ENCODE measurements at places on chromosomes 2 and 18.
A peak's percentile ranks its signal among the peaks of the same experiment; 100 is the strongest.

GRCh38 chr2:192194866-192195547 is at the start of gene TMEFF2:
TSS of gene TMEFF2 (minus strand) at chr2:192194933. CDS start at chr2:192194524, 409 bp downstream.
- peak; percentile 24 for DNase-seq

DNA sequence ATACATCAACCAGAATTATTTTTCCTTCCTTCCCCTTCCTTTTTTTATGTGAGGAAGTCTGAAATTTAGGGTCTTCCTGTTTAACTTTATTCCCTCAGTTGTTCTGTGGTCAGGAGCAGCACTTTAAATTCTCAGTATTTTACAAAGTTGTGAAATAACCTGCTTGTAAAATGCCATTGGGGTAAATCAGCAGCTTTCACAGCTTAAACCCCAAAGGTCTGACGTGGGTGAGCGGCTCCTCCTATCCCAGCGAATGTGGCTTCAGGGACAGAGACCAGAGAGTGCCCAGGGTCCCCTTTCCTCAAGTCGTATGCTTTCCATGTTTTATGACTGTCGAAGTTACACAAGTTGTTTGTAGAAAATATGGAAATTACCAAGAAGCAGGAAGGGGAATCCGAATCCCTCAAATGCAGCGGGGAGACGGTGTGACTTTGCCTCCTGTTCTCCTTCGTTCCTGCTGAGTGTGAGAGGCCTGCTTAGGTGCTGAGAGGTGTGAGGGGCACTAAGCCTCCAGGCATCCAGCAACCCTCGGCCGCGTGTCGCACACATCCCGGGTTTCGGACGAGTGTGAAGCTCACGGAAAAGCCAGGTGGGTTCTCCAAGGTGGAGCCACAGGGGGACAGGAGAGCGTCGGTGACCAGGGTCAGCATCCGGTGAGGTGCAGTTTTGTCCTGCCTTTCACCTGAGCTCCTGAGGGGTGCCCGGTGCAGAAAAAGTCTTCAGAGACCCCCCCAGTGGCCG is 10.8 kb upstream of the KCNG2 start:
- DNase-seq = no peak

DNA sequence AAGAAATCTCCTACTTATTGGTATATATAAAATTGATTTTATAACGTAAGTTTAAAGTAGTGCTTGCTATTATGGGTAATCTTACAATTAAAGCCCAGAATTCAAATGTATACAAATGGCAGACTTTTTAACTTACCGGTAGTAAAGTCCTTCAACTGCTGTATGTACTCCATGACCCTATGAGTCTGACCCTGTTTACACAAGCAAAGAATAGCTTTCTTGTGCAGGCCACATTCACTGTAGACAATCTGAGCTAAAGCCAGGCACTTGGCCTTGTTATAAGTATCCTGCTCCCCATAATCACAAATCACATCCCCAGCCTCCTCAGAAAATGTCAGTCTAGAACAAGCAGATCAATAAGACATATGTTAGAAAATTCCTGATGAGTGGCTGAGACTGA is 51.7 kb downstream of the CLHC1 start:
- DNase-seq = no peak

GRCh38 chr2:241721852-241722251 is 12.6 kb upstream of the D2HGDH start:
- no peak for DNase-seq

- no peak for DNase-seq
Observed at GRCh38 chr18:74961596-74961995, 247.3 kb downstream of the PTGR3 start.

GRCh38 chr2:236949089-236949905 is 136.4 kb upstream of the COPS8 start:
- DNase-seq = no peak

DNA sequence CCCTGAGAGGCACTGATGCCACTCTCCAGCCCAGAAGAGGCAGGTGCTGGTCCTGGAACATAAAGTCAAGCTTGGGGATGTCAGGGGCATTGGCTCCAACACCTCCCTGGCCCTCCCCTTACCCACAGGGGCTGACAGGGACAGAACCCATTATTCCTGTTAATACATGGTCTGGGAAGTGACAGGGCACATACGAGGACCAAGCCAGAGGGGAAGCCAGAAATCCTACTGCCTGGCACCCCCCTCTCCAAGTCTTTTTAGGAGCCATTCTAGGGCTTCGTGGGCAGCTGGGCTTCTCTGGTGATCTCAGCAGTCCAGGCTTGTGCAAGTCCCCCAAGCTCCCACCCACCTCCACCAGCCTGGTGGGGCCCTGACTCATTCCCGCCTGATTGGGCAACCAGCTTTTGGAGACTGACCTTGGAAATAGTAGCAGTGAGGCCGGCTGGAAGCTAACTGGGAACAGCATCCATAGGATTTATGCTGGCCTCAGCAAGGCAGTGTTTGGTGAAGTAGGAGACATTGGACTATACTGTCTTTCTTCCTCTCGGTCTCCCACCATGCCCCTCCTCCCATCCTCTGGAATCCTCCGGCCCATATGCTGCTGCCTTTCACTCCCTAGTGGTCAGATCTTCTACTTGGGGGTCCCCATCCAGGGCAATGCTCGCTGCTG is 86.4 kb upstream of the HK2 start:
- no peak for DNase-seq

- no peak for DNase-seq
Observed at GRCh38 chr2:26704441-26704977, 12.0 kb downstream of the KCNK3 start.

DNA sequence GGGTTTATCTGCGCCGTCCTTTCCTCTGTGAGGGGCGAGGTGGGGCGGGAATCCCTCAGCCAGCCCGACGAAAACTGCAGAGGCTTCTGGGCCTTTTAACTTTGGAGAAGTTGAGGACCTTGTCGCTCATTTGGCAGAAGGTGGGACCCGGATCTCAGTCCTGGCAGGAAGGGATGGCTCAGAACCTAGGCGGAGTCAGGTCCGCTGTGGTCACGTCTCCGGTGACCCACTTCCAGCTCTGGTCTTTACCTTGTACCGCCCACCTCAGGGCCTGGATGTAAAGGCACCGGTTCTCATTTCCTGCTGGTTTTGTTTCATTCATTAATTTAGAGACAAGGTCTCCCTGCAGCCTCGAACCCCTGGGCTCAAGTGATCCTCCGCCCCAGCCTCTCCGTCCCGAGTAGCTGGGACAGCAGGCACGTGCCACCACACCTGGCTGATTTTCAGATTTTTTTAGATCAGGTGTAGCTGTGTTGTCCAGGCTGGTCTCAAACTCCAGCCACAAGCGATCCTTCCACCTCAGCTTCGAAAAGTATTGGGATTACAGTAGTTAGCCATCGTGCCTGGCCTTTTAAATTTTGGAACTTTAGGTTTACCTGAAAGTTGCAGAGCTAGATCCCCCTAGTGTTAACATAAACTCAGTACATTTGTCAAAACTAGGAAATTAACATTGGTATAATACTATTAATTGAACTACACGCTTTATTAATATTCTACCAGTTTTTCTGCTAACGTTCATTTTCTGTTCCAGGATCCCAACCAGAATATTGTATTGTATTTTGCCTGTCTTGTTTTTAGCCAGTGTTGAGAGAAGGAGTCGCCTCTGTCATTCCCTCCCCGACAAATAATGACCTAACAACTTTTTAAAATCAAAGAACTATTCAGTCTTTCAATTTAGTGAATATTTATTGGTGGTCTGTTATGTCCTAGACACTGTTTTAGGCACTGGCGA is 852 bp downstream of the POLI start:
- peak; percentile 58 for DNase-seq

DNA sequence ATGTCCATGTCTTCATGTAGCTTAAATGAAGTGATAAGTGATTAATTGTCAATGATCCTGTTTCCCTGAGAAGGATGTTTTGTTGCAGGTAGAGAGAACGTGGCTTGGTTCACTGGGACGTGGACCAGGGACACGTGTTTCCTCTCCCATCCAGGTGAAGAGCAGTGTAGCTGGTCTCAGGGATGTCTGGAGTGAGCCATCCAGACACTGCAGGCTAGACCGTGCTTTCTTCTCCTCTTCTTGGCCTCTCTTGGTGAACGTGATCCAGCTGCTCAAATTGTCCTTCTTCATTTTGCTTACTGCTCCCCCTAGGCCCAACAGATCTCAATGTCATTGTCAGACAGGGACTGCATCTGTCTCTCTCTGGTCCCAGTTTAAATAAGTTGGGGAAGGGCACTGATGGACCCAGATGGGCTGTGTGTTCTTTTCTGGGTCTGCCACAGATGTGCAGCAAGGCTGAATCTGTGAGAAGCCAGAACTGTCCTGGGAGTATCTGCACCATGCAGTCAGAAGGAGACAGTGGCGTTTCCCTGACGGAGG is 263.8 kb downstream of the CYRIA start:
- DNase-seq = no peak

- no peak for DNase-seq
Observed at GRCh38 chr2:232295971-232296370, 82.6 kb upstream of the ALPP start.

DNA sequence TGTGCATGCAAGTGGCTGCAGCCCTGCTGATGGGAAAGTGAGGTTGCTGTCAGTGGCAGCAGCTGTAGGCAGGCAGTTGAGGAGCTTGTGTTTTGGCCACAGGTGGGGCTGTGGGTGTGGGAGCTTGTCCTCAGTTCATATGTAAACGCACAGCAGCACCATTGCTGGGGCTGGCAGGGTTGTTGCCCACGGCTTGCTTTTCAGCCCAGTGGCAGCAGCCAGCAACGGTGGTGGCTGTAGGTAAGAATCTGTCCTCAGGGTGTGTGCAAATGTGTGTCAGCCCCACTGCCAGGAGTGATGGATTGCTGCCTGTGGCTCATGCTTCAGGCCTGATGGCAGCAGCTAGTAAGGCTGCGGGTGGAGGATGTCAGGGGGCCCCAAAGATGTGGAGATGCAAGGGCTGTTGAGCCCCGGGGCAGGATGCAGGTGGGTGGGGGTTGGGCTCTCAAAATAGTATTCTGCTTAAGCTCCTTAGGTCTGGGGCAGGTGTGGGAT is 141.3 kb upstream of the THUMPD2 start:
- no peak for DNase-seq

DNA sequence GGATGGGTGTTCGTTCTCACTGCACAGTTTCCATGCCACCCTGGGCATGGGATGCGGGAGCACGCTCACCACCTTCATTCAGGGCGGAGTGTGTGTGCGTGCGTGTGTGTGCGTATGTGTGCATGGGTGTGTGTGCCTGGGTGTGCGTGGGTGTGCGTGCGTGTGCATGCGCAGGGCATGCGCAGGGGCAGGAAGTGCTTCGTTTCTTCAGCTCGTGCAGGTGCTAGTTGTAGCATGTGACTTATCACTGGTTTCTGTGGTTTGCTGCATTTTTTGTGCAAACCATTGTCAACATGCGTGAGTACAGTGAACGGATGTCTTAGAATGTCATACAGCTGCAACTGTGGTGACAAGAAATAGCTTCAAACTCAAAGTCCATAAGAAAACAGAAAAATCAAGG is 179.5 kb downstream of the PTGR3 start:
- DNase-seq = no peak

DNA sequence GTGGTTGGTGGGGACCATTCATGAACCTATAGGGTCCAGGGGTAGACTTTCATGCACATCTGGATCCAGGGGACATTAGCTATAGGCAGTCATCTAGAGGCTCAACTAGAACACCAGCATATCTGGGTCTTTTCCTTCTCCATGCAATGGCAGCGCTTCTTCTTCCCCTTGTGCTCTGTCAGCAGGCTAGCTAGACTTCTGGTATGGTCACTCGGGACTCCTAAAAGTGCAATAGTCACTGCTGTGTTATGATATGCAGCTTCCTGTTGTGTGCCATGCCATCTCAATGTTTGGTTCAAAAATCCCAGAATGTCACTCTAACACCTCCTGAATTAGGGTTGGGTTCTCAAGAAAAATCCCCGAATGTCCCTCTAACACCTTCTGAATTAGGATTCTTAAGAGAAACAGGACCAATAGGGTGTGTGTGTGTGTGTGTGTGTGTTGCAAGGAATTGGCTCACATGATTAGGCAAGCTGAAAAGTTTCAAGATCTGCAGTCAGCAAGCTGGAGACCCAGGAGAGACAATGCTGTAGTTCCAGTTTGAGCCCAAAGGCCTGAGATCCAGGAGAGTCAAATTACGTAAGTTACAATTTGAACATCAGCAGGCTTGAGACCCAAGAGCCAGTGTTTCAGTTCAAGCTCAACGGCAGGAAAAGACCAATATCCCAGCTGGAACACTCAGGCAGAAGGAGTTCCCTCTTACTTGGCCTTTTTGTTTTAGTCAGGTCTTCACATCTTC is 97.1 kb upstream of the LTBP1 start:
- DNase-seq = no peak

DNA sequence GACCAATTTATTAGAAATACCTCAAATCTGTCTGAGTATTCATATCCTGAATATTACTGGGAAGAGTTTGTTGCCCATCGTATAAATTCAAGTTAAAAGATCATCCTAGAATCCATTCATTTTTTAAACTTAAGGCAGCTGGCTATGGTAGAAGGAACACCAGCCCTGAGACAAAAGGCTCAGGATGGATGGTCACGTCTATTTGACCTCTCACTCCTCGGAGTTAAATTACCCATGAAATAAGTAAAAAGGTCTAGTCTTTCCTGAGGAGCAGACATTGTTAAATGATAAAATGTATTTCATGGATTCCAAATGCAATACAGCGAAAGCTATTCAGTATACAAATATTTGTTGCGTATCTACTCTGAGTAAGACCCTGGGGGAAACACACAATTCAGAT is 826.0 kb upstream of the LRATD1 start:
- no peak for DNase-seq

- no peak for DNase-seq
Observed at GRCh38 chr2:79789811-79790210, 277.0 kb downstream of the CTNNA2 start.

DNA sequence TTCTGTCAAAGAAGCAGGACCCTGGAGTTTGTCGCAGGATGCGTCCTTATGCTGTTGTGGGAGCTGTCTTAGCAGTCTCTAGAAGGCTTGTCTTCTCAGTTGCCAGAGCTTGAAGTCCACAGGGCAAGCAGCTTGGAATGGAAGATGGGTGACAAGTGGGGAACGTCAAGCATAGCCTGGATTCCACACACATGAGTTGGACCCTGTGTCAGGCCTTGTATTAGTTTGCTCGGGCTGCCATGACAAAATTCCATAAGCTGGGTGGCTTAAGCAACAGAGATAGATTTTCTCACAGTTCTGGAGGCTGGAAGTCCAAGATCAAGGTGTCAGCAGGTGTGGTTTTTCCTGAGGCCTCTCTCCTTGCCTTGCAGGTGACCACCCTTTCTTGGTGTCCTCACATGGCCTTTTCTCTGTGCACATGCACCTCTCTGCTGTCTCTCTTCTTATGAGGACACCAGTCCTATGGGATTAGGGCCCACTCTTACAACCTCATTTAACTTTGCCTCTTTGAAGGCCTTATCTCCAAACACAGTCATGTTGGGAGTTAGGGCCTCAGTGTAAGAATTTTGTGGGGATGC is 51.3 kb downstream of the THNSL2 start:
- DNase-seq = no peak

DNA sequence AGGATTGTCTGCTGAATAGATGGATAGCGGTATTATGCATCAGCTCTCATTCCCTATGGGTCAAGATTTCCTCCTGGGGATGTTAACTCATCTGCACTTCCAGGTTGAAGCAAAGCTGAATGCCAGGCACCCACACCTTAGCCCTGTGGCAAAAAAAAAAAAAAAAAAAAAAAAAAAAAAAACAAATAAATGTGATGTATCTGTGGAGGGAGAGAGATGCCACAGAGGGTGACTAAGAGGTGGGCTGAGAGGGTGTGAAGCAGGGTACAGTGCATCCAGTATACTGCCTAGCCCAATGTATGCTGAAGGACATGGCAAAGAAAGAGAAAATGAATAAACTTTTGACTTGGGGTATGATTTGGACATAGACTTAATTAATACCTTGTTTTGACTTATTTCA is 91.4 kb downstream of the COPS8 start:
- DNase-seq = no peak
